ENCODE measurements at places on chromosomes 2 and 18. TPM values are rescaled to one million over a fixed set of nuclear protein-coding genes. Genes with fewer than 3 reads are reported as not detected.

Gene PCARE
- 0.72 TPM for total RNA-seq

GRCh38 chr2:197037863-197038398 is 111.4 kb upstream of the PGAP1 start:
- no peaks in the 10 kb centered on the region for H3K36me3 ChIP-seq
- H3K4me1 ChIP-seq: no peaks in the 10 kb centered on the region
- no peak for DNase-seq
- H3K27ac ChIP-seq: no peak overlapping the region

DNA sequence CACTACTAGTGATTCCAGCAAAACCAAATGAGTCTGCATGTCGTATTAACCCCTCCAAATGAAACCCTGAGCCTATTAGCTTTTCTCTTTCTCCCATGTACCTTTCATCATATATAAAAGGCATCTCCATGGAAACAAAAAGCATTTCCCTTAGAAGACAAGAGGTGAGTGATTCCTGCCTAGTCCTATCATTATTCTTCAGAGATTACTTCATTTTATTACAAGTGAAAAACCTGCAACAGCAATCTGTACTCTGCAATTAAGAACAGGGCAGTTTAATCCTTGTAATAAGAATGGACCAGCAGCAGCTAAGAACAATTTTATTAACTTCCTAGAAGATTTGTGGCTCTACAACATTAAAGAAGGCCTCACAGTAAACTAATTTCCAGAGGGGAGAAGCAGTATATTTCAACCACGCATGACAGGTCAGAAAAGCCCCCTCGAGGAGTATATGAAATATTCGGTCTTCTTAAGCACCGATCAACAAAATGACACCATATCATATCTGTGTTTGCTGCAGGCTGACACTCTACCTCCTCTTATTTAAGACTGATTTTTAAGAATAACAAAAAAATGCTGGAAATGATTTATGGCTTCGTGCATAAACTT is 132.3 kb upstream of the TFPI start:
- H3K36me3 ChIP-seq: no peaks in the 10 kb centered on the region
- H3K27me3 ChIP-seq: no peaks in the 10 kb centered on the region
- DNase-seq: no peak
- H3K4me3 ChIP-seq: no peak overlapping the region
- no peak overlapping the region for H3K27ac ChIP-seq

GRCh38 chr18:25346561-25346960 is 5.4 kb downstream of the ZNF521 start:
- H3K27me3 ChIP-seq: no peaks in the 10 kb centered on the region
- H3K4me3 ChIP-seq: no peak overlapping the region
- no peak for DNase-seq
- H3K27ac ChIP-seq: peak overlapping the region; percentile 9

DNA sequence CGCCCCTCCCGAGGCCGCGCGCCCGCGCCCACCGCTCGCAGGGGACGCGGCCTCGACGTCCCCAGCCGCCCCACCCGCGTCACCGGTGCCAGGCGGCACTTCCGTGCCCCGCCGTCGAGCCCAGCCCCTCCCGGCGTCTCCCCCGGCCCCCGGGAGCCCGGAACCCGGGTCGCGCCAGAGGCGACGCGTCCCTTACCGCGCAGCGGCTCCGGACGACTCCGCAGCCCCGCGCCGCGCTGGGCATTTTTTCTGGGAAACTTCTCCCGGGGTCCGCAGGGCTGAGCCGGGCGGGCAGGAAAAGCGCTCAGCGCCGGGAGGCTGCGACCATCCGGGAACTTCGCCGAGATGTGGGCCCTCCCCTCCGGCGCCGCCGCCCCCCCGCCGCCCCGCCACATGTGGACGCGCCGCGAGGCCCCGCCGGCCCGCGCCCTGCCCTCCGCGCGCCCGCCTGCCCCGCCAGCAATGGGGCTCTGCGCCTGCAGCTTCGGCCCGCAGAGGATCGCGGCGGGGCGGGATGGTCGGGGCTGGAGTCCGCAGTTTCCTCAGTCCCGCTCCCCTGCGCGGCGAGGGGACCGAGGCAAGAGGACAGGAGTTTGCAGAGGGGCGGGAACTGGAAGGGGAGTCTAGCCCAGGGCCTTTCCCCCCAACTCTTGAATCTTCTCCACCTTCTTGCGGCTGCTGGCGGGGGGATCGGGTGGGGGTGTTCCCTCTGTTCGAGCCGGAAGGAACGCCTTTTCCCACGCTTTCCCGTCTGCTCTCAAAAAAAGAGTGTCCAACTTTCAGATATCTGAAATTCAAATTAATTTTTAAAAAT is 81.5 kb downstream of the CHRNA1 start:
- peak overlapping the region; percentile 96 for H3K4me3 ChIP-seq
- H3K27ac ChIP-seq: peak overlapping the region; percentile 96
- DNase-seq: peak; percentile 76
- H3K4me1 ChIP-seq: no peaks in the 10 kb centered on the region
- peaks cover 3% of the 10 kb centered on the region for H3K36me3 ChIP-seq

DNA sequence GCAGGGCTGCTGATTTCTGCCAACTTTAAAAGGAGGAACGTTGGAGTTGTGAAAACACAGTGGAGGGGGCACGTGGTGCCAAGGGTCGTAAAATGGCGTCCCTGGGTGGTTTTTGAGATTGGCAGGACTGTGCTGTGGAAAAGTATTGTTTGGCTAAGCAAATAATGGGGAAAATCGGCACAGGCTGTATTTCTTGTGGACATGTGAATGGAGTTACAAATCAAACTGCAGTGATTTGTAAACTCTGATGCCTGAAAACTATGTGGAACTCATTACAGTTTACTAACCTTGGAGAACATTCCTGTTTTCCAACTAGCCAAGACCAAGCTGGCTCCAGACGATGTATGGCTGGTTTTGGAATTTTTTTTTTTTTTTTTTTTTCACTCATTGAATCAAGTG is 68.7 kb downstream of the KCTD1 start:
- H3K27ac ChIP-seq: no peak overlapping the region
- DNase-seq: no peak
- no peaks in the 10 kb centered on the region for H3K36me3 ChIP-seq

All from heart left ventricle (tissue), 16 donors.